ENCODE measurements at places on chromosomes 3 and 15.

- no peak for DNase-seq
Observed at GRCh38 chr15:80942746-80943565, 46.7 kb downstream of the MESD start.

DNA sequence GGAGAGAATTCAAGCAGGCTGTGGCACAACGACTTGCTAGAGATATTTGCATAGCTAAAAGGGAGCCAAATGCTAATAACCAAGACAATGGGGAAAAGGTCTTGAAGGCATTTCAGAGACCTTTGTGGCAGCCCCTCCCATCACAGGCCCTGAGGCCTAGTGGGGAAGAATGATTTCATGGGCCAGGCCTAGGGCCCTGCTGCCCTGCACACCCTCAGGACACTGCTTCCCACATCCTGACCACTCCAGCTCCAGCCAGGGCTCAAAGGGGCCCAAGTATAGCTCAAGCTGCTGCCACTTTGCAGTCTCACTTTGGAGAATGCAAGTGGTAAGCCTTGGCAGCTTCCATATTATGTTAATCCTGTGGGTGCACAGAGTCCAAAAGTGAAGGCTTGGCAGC lies 21.5 kb upstream of the PTPN23 start:
- DNase-seq = no peak

- DNase-seq = no peak
Observed at GRCh38 chr3:112739252-112739965, 98.5 kb upstream of the CCDC80 start.

DNA sequence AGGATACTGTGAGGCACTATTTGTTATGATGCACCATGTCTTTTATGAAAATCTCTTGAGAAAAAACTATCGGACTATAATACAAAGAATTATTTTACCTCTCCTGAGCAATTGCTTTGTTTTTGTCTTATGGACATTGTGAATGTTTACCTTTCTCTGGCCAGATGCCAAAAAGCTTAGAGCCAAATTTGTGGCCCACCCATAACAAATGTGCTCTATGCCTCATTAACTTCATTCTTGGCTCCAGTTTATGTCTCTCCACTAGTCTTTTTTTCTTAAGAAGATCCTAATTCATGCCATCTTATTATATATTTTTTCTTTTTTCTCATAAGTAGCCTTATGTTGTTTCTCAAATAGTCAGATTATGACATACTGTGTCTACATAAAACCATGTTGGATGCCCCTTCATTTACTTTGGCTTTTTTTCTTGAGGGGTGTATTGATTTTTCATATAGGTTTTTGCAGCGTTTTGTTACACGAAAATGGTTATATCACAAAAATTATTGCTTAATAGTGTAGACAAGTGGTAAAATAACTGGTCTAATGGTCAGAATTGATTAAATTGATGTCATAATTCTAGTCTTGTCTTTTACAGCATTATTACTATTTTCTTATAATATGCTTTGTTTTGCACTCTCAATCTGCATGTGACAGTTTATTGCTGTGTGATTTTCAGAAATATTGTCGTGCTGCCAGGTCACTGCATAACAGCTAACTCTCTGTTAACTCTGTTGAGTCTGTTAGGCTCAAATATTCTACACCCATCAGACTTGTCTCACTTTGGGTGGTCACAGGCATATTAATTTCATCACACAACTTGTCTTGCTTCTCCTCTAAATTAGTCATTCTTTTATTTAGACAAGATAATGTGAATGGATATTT lies 18.2 kb downstream of the SENP8 start:
- no peak for DNase-seq

DNA sequence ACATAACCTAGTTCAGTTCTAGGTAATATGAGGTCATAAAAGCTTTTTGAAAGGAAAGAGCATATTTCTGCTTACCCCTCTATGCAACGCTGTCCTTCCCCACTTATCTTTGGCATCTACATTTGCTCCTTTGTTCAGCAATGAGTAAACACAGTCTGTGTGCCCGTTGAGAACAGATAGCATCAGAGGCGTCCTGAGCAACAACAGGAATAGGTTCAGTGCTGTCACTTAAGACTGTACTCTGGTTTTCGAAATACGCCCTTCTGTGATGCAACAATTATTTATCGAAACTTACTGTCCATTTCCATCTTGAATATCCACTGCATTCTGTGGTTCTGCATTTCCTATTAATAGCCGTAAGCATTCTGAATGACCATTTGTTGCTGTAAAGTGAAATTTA lies 84.4 kb downstream of the BTD start:
- peak; percentile 41 for DNase-seq

- no peak for DNase-seq
Observed at GRCh38 chr15:80568298-80568697, 126.8 kb upstream of the ABHD17C start.
